T1000 (cell line): ENCODE measurements at places on chromosomes 11 and 22.
A peak's percentile ranks its signal among the peaks of the same experiment; 100 is the strongest.

GRCh38 chr11:75233754-75234172, 6.8 kb upstream of the TPBGL start:
- DNase-seq, result no peak

DNA sequence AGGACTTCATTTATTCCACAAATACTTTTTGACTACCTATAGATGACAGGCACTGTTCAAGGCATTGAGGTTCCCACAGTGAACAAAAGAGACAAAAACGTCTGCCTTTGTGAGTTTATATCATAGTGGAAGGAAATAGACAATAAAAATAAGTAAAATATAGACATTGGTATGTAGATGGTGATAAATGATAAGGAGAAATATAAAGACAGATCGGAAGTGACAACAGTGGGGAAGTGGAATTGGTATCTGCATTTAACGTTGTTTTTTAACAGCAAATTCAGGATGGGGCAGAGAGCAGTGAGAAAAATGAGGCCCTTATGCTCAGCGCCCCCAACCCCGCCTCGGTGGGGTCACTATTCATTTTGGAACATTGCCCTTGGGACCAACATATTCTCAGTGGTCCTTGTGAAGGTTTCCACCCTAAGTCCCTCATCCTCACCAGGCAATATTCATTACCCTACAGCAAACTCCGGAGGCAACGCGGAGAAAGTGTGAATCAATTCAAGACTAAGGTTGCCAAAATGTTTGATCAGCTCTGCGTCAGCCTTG, 627 bp upstream of the PEX26 start:
- no peak for DNase-seq

DNA sequence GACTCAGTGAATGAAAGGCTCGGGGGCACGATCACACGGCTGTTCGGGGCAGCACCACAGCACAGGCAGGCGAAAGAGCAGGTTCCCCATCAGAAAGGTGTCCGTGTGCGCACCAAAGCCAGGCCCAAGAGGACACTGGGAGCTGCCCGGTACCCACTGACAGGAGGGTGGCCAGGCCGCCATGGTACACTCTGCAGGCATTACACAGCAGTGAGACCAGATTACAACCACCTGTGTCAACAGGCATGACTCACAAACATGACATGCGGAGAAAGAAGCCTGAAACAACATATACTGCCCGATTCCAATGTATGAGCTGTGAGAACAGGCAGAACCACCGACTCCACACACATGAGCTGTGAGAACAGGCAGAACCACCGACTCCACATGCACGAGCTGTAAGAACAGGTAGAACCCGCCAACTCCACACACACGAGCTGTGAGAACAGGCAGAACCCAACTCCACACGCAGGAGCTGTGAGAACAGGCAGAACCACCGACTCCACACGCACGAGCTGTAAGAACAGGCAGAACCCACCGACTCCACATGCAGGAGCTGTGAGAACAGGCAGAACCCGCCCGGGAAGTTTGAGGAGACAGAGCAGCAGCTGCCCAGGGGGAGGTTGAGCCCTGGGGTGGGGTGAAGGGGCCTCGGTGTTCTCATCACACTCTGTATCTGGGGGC, 32.6 kb downstream of the KIAA0930 start:
- no peak for DNase-seq

DNA sequence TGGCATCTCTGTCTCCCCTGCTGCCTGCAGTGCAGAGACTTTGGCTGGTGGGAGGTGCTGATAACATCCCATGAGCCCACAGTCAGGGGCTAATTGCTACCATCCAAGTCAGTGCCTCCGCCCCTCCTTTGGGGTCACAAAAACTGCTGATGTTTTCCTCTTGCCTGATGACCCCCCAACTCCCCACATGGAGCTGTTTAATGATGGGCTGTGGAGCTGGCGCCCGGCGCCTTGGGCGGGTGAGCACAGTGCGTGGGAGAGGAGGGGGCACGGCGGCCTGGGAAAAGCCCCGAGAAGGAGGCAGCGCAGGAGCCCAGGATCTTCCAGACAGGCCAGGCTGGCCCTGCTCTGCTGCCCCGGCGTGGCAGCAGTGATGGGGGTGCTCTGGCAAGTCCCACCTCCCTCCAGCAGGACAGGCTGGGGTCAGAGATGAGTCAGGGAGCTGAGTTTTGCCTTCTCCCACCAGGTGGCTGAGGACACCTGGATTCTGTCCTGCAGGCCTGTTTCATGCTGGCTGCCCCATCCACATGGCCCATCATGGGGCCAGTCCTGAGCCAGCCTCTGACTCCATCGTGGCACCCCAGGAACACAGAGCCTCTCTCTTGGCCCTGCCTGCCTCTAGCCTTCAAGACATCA, 43.8 kb downstream of the NECTIN1 start:
- no peak for DNase-seq

DNA sequence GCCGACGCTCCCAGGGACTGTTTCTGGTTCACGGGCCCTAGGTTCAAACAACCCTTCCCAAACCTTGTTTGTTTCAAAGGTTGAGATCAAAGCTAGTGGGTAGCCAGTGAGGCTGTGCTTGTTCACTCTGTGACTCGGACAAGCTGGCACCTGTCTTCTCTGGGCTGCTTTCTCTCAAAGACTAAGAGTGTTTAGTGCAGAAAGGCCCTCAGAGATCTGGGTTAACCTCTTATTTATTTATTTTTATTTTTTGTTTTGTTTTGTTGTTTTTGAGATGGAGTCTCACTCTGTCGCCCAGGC, 13.0 kb upstream of the MALAT1 start:
- no peak for DNase-seq

DNA sequence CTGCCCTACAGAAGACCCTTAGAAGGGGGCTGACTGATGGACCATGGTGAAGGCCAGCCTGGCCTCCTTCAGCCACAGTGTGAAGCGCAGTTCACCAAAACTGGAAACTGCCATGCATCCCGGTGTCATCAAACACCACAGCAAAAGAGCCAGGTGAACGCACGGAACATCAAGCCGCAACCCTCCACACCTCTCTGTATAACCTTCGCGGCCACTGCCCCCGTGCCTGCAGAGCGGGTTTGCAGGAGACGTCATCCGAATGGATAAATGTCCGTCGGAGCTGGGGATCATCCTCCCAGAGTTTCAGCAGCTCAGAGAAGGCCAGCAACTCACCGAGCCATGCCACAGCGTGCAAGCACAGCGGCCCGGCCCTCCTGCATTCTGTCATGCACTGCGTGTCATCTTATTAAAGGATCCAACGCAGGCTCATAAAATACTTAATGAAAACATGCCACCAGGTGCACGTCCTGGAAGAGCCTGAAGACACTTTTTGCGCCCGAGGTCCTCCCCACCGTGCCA, 309.9 kb downstream of the BRD1 start:
- no peak for DNase-seq

DNA sequence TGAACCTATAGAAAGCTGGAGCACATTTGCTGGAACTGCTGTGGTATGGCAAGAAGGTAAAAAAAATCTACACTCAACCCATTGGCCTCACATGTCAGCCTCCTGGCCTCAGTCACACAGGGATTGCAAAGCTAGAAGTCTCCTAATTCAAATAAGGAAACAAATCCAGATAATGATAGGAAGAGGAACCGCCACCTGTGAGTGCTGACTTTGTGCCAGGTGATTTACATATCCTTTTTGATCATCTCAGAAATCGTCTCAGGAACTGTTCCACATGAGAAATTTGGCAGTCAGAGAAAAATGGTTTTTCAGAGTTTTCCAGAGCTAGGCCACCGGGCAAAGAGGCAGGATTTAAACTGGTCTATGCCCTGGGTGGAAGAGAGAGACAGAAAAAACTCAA, 986 bp downstream of the NLRP10 start:
- no peak for DNase-seq

GRCh38 chr22:19708321-19709011, 5.8 kb upstream of the SEPTIN5 start:
- DNase-seq, result no peak

DNA sequence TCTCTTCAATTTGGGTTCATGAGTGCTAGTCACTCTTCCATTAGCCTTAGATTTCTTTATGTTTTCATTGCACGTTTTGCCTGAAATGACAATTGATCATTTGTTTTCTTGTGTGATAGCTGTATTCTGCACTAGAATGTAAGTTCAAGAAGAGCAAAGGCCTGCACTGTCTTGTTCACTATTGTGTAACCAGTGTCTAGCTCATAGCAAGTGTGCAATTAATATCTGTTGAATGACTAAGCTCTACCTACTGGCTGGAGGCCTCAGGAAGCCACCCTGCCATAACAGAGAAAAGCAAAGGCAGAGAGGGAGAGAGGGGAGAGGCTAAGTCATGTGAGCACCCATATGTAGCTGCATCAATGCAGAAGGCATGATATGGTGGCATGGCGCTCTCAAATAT, 292.8 kb upstream of the SYN3 start:
- no peak for DNase-seq

GRCh38 chr11:11510939-11511338, 110.9 kb downstream of the GALNT18 start:
- DNase-seq, result peak; percentile 77

GRCh38 chr22:17205432-17205831, 13.8 kb downstream of the ADA2 start:
- DNase-seq, result no peak

DNA sequence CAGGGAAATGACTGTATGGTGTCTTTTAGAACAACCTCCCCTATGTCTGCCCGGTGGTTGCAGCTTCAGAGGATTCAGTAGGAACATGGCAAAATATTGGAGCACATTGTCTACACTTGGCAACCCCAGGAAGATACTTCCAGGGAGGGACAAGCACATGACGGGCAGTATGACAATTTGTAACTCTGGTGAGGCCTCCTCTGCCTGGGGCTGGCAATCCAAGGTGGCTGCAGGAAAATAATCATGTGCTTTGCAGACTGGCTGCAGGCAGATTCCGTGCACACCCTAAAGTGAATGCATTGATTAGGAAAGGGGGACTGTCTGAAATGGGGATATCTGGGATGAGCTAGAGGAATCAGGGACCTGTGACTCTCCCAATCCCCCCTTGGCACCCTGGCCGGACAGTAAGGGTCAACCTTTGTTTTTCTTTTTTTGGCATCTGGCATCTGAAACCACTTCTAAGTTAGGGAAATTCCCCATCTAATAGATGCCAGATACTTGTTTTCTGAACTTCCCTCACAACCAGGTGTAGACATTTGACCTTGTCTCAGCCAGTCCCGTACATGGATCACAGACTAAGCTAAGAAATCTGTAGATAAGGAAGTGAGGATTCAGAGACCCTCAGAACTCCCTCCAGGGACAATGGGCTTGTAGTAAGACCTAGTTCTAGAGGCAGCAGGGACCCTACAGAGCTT, 10.5 kb upstream of the PHOX2A start:
- no peak for DNase-seq

GRCh38 chr22:26576026-26576680, 13.8 kb downstream of the TPST2 start:
- no peak for DNase-seq

DNA sequence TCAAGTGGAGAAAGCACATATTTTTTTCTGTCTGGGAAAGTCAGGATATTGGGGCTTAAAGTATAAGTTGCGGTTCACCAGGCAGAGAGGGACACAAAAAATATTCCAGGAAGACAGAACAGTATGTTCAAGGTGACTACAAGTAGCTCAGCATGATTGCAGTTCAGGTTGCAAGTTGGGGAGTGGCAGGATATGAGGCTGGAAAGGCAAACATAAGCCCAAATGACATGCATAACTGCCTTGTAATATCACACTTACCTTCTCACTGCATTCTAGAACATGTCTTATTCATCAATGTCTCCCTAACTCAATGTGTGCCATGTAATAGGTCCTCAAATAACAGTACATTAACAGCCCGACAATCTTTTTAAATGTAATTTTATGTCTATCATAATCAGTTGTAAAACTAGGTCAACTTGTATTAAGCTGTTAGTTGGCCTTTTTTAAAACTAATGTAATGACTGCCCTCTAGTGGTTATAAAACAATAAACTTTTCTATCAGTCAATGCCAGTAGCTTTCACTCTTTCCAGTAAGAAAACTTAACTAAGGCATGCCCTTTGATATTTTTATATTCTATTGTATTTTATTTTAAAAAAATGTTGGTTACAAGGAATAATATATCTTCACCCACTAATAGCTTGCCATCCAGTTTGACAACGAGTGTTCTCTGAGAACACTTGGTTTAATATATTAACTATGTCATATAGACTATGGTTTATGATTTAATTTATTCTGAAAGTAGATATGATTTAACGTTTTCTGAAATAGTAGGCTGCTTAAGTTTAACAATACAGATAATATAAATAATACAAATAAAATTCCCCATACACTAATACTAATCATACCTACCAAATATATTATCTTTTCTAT, 39.4 kb upstream of the CFAP300 start:
- no peak for DNase-seq
